AG20443 (cell line): ENCODE measurements at places on chromosomes 4 and X.

DNA sequence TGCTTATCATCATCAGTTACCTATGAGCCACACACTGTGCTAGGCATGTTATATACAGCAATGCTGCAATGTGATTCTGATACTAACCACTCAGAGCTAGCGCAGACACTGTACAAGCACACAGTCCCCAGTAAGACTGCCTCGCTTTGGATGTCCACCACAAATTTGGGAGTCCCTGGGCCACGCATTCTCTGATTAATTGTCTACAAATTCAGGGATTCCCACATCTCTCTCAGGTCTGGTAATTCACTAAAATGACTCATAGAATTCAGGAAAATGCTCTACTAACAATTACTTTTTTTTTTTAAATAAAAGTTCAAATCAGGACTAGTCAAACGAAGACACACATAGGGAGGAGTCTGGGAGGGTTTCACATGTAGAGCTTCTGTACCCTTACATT is 652.1 kb upstream of the AADAT start:
- DNase-seq, result no peak

DNA sequence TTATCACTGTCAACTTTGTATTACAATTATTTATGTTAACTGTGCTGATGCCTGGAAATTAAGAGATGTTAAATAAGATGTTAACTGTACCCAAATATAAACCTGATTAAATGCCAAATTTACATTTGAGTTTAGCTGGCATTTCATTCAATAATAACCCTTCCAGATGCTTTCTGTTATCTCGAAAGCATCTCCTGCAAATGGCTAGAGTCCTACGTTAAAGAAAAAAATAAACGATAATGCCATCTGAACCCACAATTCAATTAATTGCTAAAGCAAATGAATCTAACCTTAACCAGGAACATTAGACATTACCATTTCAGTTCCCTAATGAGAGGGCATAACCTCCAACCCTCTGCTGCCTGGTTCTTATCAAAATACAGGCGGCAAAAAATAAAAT is 145.0 kb downstream of the ADAMTS3 start:
- no peak for DNase-seq

- no peak for DNase-seq
Measured at GRCh38 chr4:110009550-110009949, 96.9 kb downstream of the EGF start.

GRCh38 chrX:116277351-116278225 is 107.0 kb downstream of the AGTR2 start:
- DNase-seq, result no peak

GRCh38 chr4:183059797-183060196 is 39.3 kb upstream of the WWC2 start:
- DNase-seq, result no peak

- DNase-seq, result no peak
Measured at GRCh38 chr4:176048631-176049030, 17.0 kb upstream of the WDR17 start.

DNA sequence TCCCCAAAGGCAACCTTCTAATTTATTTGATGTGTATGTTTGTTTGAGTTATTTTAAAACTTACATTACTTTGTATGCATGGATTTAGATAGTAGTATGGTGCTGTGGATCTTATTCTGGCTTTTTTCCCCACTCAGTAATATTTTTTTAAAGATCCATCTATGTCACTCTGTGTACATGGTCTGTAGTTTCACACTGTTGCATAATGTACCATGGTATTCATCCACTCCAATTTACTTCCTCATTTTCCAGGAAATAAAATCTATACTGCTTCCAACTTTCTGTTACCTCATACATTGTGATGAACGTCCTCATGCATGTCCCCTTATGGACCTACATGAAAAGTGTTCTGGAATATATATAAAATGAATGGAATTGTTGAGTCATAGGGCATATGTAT is 17.6 kb downstream of the ARMCX2 start:
- no peak for DNase-seq

DNA sequence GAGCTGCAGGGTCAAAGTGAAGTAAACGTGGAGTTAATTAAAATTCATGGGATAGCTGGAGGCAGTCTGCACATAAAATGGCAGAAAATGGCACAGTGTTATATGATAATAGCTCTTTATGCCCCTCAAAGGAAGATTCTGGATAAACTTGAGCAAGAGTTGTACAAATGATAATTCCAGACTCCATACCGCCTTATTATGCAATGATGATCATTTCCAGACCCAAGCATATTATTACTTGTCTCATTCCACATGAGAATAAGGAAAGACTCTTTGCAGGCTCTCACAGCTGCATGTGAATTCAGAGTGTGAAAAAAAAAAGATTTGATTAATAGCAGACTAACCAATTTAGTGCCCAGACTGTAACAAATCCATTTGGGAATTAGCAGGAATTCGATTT is 105.4 kb downstream of the STK32B start:
- no peak for DNase-seq

- DNase-seq, result no peak
Measured at GRCh38 chr4:5416637-5417036, 291.7 kb downstream of the EVC2 start.

GRCh38 chrX:104510801-104511200 is 55.2 kb upstream of the IL1RAPL2 start:
- DNase-seq, result no peak

- peak; percentile 14 for DNase-seq
Measured at GRCh38 chrX:14356401-14356800, 172.9 kb upstream of the GLRA2 start.

- DNase-seq, result no peak
Measured at GRCh38 chr4:39096847-39097246, 34.8 kb downstream of the KLHL5 start.

DNA sequence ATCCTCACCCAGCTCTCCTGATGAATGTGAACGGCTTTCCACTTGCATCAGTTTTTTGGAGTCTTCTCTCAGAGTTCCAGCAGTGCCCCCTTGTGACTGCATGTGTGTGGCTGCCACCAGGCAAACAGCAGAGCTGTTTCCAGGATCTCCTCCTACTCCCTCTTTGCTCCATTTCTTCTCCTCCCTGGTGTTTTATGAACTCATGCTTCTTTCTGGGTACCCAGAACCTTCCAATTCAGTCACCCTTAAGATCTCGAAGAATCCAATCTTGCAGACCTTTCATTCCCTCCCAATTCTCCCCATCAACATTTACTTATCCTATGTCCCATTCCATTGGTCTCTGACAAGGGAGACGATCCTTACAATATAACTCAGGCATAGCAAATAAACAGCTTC is 6.8 kb upstream of the TCEANC start:
- DNase-seq, result peak; percentile 58

DNA sequence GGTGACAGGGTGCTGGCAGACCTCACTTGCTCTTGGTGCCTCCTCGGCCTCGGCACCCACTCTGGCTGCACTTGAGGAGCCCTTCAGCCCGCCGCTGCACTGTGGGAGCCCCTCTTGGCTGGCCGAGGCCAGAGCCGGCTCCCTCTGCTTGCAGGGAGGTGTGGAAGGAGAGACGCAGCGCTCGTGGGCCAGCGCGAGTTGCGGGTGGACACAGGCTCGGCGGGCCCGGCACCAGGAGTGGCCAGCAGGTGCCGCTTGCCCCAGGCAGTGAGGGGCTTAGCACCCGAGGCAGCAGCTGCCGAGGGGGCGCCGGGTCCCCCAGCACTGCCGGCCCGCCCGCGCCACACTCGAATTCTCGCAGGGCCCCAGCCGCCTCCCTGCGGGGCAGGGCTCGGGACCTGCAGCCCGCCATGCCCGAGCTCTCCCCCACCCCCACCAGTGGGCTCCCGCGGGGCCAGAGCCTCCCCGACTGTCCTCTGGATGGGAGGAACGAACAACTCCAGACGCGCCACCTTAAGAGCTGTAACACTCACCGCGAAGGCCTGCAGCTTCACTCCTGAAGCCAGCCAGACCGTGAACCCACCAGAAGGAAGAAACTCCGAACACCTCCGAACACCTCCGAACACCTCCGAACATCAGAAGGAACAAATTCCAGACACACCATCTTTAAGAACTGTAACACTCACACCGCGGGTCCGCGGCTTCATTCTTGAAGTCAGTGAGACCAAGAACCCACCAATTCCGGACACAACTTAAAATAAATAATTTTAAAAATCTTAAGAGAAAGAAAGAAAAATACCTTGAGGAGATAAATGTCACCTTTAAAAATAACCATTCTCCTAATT is 311.1 kb upstream of the SLC7A11 start:
- no peak for DNase-seq

DNA sequence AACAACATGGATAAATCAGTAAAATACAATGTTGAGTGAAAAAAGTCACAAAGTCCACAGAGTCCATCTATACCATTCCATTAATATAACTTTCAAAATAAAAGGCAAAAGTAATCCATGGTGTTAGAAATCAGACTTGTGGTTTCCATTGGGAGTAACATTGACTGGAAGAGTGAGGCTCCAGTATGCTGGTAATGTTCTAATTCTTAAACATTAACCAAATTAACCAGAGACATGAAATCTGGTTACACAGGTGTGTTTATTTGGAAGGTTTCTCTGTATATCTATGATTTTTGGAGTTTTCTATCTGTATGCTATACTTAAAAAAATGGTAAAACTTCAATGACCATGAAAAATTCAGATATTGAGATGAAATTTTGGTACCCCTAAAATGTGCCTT is 42.6 kb downstream of the SULT1B1 start:
- DNase-seq, result no peak

DNA sequence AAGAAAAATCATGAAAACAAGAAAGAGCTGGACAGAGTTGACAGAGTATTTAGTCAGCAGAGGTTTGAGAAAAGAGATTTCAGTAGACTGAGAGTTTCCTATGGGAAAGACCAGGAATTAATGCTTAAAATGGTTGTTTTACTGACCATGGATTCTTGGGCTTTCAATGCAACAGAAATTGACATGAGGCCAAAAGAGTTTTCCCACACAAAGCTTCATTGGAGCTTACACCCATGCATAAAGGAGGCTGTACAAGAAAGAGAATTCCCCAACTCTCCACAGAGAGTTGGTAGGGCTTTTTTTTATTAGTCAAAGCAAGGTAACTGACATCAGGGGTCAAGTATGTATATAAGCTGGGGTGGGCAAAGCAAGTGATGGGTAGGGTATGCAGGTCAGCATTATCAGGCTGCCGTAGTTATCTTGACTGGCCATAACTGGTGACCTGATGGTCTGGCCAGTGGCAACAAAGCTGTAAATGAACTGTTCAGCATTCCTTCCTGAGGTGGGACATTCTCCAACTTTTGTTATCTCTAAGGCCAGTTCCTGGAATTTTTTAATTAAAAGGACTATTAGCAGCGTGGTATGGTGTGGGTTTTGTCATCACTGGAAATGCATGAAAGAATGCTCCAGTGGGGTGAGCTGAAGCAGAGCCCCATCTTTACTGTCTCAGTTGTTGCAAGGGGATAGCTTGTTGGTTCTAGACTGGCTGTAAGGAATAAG is 117.0 kb downstream of the ADAM29 start:
- no peak for DNase-seq

GRCh38 chr4:122163301-122163700 is 11.2 kb downstream of the BLTP1 start:
- no peak for DNase-seq

DNA sequence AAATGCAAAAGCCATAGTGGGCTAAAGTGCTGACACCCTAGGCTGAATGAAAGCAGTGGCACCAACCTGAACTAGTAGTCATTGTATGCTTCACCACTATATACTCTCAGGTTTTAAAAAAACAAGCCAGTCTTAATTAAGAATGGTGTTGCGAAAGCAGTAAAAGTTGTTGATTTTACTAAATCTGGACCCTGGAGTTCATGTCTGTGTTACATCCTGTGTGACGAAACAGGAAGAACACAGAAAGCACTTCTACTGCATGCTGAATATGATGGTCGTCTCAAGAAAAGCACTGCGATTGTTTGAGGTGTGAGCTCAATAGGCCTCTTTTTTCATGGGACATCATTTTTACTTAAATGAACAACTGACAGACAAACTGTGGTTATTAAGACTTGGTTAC is 24.2 kb upstream of the GDPD2 start:
- no peak for DNase-seq

GRCh38 chr4:104022831-104023230 is 303.0 kb upstream of the TACR3 start:
- DNase-seq, result no peak

DNA sequence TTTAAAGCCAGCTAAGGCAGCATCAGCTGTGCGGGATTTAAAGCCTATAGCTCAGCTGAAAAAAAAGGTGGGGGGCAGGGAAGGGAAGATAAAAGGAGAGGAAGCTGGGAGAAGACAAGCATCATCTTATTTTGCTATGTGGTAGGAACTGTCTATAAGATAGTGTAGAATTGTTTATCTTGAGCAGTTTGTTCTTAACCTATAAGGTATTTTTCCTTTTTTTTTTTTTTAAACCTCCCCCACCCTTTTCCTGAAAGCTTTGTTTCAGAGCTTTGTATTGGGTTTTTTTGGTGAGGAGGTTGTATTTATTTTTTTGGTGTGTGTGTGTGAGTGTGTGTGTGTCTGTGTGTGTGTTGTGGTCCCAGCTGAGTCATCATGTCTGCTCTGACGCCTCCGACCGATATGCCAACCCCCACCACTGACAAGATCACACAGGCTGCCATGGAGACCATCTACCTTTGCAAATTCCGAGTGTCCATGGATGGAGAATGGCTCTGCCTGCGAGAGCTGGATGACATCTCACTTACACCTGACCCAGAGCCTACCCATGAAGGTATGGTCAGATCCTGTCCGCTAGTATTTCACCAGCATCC is 531 bp downstream of the RUFY3 start:
- DNase-seq, result peak; percentile 45

GRCh38 chrX:71634366-71634765 is 16.1 kb upstream of the CXCR3 start:
- DNase-seq, result no peak

DNA sequence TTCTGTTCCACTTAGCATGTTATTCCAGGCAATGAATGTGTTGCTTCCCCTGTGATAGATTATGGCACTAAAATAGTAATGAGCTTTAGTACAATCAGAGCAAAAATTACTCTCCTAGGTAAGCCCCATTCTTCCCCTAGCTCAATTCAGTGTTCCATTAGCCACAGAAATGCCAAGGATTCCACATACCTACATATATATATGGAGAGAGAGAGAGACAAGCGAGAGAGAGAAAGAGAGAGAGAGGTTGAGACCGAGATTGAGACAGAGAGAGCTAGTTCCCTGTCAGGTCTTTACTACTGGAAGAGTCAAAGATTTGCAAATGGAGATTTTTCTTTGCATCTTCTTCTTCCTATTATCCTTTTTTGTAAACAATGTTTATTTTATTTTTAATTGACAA is 8.7 kb downstream of the LIMCH1 start:
- DNase-seq, result no peak
